ENCODE measurements at places on chromosomes 12 and 14. TPM values are rescaled to one million over a fixed set of nuclear protein-coding genes. Genes with fewer than 3 reads are reported as not detected.

GRCh38 chr14:69045857-69046475 is 66.9 kb upstream of the ACTN1 start:
- H3K27ac ChIP-seq, result no peak overlapping the region
- H3K36me3 ChIP-seq, result no peaks in the 10 kb centered on the region
- DNase-seq, result no peak
- H3K4me3 ChIP-seq, result no peak overlapping the region
- no peaks in the 10 kb centered on the region for H3K27me3 ChIP-seq

The GLTP gene
- 15.5 TPM for total RNA-seq

DNA sequence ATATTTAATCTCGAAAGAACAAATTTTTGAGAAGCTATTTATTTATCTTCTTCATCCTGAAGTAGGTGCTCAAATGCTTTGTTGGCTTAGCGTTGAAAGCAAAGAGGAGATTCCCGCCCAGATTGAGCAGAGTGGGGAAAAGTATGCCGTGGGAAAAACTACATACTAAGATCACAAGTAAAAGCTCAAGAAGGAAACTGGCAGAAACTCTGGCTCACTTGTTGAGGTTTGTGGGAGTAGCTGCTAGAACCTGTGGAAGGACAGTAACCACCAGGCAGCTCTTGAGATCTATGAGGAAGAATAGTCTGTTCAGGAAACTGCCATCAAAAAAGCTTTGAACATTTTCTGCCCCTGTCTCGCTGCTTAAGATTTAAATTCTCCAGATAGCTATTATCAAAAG is 3.9 kb downstream of the MYRFL start:
- H3K27ac ChIP-seq, result no peak overlapping the region
- no peak overlapping the region for H3K4me3 ChIP-seq
- no peaks in the 10 kb centered on the region for H3K4me1 ChIP-seq
- DNase-seq, result no peak

- no peaks in the 10 kb centered on the region for H3K27me3 ChIP-seq
- no peaks in the 10 kb centered on the region for H3K36me3 ChIP-seq
- H3K27ac ChIP-seq, result no peak overlapping the region
- H3K4me1 ChIP-seq, result no peaks in the 10 kb centered on the region
These were observed 108.5 kb downstream of the DACT1 start for GRCh38 chr14:58746261-58746660.

DNA sequence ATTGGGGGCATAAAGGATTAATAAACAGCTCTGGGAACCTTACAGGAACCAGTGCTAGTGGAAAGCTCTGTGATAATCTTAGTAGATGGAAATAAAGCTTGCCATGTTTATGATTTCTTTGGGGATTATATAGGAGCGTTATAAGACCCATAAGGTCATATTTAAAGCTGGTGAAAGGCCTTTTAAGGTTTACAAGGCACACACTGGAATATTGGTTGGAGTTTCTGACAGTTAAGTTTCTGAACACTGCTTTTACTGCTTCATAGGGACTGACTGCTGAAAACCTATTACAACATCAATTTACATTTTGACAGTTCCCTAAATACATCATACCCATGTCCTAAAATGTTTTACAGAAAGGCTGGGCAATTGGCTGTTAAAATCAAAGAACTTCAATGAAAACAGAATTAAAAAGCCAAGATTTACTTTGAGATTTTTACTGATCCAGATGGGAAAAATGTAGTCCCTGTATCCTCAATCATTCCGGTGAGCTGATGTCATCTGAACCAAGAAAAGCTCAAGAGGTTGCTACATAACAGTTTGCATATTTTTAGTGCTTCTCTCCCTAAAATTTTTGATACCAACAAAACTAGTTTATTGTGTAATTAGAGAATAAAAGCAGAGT is 153.7 kb upstream of the IGF1 start:
- no peaks in the 10 kb centered on the region for H3K27me3 ChIP-seq
- DNase-seq, result no peak
- no peak overlapping the region for H3K4me3 ChIP-seq
- H3K27ac ChIP-seq, result no peak overlapping the region
- H3K36me3 ChIP-seq, result no peaks in the 10 kb centered on the region

The AQP2 gene
- not detected for total RNA-seq

DNA sequence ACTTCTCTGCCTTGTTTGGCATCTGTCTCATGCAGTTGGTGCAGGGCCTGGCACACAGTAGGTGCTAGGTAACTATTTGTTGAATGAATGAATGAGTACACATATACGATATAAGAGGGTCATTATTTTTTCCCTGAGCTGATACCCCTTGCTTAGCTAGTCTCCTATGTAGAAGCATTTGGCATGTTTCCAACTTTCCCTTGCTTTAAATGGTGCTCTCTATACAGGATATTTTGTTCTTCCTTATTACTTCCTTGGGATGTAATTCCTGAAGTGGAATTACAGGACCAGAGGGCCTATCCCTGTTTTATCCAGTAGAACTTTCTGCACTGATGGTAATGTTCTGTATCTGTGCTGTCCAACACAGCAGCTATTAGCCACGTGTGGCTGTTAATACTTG is 250.1 kb upstream of the PWP1 start:
- H3K27me3 ChIP-seq, result no peaks in the 10 kb centered on the region
- H3K4me1 ChIP-seq, result peaks cover 4% of the 10 kb centered on the region
- no peak overlapping the region for H3K4me3 ChIP-seq

The MYH6 gene
- total RNA-seq, result 0.13 TPM

DNA sequence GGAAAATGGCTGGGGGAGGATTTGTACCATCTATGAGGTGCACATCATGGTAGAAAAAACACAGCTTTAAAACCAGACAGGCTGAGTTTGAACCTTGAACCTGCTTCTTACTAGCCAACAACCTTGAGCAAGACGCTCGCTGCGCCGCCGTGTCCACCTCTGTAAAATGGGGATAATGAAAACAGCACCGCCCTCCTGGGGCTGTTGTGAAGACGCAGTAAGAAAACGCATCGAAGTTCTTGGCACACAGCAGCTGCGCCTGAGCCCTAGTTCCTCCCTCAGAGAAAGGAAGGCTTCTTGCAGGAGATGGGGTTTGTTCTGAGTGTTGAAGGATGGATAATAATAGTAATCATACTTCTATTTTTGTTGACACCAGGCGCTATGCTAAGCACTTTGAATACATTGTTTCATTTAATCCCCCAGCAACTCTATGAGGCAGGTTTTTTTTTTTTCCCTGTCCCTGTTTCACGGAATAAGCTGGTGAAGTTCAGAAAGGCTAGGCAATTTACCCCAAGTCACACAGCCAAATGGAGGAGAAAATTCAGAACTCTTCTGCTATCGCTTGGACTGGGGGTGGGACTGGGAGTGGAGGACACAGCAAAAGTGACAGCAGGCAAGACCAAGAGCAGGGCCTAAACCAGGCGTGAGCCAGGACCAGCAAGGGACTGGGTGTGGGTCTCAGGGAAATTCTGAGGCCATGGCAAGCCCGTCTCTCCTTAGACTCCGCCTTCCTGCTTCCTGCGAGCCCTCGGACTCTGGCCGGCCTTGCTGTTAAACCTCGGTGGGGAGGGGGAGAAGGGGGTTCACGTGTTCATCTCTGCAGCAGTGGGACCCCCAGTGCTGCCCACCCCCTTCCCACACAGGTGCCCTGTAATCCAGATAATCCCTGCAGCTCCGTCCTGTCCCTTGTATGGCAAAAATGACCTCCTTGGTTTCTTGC is 97.5 kb downstream of the LRRC74A start:
- H3K27me3 ChIP-seq, result no peaks in the 10 kb centered on the region
- DNase-seq, result no peak
- peak overlapping the region; percentile 16 for H3K27ac ChIP-seq

- peaks cover 8% of the 10 kb centered on the region for H3K4me1 ChIP-seq
- no peak for DNase-seq
- H3K27ac ChIP-seq, result no peak overlapping the region
- H3K4me3 ChIP-seq, result no peak overlapping the region
- no peaks in the 10 kb centered on the region for H3K27me3 ChIP-seq
- no peaks in the 10 kb centered on the region for H3K36me3 ChIP-seq
These were observed 51.4 kb downstream of the HMGA2 start for GRCh38 chr12:65875640-65876071.

DNA sequence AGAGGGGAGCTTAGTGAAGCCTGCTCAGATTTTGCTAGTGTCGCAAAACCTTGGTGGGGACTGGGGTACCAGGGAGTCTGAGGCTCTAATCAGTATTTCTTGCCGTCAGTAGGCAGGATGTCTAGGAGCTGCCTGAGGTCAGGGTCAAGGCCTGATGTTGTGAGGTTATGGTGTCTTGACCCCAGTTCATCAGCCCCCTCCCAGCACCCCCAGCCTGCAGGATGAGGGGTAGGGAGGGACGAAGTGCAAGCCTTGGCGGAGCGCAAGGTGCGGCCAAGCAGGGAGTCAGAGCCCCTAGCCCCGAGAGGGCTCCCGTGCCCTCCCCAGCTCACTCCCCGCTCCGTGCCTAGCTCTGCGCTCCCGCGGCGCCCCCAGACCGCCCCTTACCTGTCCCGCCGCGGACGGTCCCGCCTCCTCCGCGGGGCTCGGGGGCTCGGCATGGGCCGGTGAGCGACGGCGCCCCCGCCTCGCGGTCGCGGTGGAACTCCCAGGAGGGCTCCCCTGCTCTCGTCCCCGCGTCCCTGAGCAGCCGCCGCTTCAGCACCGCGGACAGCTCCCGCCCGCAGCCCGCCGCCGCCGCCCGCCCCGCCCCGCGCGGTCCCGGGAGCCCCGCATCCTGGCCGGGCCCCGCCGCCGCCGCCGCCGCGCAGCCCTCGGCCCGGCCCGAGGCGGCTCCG is 347 bp downstream of the SYNDIG1L start:
- no peaks in the 10 kb centered on the region for H3K27me3 ChIP-seq
- peak overlapping the region; percentile 45 for H3K4me3 ChIP-seq
- H3K36me3 ChIP-seq, result no peaks in the 10 kb centered on the region
- DNase-seq, result peak; percentile 75
- H3K4me1 ChIP-seq, result peaks cover 16% of the 10 kb centered on the region
- H3K27ac ChIP-seq, result no peak overlapping the region
